ENCODE measurements at places on chromosomes 16 and 17.

GRCh38 chr16:71426069-71426879, 15.6 kb downstream of the TLE7 start:
- peak; percentile 96 for DNase-seq

DNA sequence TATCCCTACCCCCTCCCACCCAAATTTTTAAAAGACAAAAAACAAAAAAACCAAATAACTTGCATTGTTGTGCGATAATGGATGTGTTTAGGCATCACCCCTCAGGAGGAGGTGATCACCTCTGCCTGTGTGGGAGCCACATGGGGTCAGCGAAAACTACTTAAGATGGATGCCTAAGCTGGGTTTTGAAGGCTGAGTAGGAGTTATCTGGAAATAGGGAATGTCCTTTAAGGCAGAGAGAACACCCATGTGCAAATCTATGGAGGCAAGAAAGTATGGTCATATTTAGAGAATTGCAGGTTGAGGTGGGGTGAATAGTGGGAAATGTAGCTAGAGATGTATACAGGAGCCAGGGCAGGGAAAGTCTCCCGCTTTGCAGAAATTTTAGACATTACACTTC, 5.6 kb upstream of the TACO1 start:
- DNase-seq: no peak

GRCh38 chr17:44549686-44550085, 7.6 kb upstream of the FZD2 start:
- DNase-seq: no peak

DNA sequence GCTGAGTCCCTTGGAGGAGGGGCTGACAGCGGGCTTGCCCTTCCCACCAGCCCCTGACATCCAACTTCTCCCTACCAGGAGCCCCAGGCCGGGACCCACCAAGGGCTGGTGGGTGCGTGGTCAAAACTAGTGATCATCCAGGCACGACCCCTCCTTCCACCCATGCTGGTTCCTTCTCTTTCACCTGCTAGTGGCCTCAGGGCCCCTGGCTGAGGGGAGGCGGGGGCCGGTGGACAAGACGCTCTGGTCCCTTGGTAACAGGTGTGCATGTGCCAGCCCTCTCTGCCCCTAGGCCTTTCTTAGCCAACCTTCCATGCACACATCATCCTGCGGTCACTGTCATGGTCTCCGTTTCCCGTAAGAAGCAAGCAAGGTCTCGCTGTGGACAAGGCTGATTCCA, 8.4 kb downstream of the ZNF213 start:
- DNase-seq: no peak

DNA sequence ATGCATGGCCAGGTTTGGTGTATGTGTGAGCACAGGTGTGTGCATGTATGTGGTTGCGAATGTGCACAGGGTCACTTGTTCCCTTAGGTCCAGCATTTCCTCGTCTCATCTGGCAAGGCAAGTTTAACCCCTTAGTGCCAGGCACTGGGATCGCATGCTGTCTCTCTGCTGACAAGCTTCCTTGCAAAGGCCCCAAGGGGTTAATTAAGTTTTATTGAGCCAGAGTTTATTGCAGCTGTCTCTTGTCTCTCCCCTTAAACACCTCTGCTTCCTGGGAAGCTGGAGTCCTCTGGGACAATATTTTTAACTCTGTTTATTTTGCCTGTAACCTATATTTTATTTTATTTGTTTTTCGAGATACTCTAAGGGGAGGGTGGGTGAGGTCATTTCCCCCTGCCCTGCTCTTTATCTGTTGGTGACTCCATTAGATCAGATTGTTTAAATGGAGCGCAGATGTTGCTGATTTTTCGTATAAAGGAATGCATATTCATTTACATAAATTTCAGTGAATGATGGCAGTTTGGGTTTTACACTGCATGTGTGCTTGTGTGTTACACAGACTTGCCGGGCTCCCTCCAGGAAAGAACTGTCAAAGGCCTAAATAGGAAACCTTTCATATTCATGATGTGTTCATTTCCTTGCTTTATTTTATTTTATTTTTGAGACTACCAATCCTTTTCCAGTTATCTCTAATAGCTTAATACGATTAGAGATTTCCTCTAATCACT, 99.7 kb downstream of the CBLN1 start:
- DNase-seq: no peak

GRCh38 chr17:59786536-59787319, 79.3 kb downstream of the VMP1 start:
- peak; percentile 95 for DNase-seq

- DNase-seq: no peak
Measured at GRCh38 chr16:85541181-85541580, 71.9 kb upstream of the GSE1 start.

GRCh38 chr17:61002316-61002736, 324.7 kb downstream of the BCAS3 start:
- peak; percentile 67 for DNase-seq

DNA sequence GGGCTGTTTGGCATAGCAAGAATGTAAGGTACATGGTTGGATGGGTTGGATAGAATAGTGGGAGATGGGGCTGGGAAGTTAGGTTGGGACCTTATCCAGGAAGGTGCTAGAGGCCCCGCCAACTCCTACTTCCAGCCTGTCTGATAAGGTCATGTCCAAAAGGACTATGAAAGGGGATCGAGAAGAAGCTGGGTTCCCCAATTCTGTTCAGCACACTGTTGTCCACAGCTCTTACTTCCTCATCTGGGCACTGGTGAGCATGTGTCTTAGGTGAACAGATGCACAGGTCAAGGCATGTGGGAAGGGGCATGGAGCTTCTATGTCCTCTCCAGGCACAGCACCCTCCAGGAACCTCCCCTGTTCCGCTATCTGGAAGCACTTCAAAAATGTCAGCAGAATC, 5.6 kb upstream of the ULK2 start:
- DNase-seq: no peak

DNA sequence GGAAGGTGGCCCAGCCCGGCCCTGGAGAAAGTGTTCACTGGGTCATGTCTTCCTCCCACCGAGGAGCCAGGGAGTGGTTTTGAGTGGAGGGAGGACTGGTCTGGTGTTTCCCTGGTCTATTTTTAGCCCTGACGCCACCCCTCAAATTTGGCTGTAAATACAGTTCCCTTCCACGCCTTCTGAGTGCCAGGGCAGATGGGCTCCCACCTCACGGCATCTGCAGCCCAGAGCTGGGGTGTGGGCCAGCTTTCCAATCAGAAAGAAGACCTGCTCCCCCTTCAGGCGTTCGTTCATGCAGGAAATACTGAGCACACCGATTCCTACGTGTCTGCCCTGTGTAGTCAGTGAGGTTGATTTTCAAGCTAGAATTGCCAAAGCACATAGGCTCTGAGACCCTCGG, 53.7 kb downstream of the SNX20 start:
- DNase-seq: no peak

DNA sequence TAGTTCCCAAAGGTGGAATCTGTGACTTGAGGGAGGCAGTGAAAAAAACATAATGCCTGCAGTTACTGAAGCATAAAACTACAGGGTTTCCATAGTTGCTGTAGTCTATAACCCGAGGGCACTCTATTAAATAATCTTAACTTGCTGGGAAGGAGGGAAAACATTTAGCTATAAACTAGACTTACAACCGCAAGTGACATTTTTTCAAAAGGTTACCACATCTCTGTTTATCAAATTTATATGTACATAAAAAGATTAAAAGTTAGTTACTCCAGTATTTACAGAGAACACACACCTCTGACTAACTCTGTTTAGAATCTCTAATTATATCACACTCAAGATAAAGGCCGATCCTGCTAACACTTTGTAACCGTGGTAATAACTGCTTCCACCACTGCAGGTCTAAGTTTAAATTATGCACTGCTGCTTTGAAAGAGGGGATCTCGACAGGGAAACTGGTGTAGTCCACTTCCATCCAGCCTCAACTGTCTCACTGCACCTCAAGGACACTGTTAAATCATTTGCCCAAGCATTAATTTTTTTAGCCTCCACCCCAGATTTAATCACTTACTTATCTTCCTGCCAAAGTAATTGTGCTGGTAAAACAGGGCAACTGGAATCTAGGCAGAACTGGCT, 14.6 kb downstream of the KCNJ16 start:
- DNase-seq: peak; percentile 10

DNA sequence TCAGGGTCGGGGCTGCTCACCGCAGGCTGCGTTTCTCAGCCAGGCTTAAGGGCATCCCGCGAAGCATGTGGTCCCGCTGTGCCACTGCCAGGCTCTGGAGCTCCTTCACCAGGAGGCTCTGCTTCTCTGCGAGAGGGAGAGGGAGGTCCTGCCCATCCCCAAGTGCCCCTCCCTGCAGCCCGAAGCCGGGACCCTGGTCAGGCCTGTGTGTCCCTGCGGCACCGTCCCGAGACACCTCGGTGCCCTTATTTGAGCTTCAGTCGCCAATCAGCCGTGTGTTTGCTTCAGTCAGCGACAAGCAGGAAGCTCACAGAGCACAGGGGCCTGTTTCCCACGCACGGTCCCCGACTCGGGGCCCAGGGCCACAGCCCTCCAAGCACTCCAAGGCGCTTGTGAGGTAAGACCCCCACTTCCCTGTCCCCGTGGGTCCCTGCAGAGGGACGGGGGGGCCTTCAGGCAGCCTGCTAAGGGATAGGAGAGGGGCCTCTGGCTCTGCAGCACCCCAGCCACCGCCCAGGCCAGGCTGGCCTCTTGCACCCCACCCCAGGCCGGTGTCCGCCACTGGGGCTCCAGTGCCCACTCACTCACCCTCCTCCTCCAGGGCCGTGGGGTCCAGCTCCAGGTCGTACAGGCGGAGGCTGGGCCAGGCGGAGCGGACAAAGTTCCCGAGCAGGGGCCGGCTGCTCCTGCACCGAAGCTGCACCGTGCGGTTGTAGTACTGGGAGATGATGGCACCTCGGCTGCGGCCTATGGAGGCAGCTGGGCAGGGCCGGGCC, 3.2 kb downstream of the TMC6 start:
- DNase-seq: no peak

DNA sequence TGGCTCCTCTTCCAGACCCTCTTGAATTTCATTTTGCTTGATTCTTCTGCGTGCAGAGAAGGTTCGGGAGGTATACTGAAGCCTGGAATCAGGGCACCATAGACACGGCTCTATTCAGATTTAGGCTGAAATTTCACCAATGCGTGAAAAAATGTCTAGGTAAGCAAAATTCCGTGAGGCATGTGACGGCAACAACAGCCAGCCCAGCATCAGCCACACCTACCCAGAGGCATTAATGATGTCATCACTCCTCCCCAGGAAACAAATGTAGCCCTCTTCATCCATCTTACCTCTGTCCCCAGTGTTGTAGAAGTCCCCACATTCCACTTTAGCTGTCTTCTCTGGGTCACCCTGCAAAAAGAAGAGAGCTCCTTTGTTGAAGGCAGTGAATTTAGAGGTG, 50.8 kb upstream of the ACSM2B start:
- DNase-seq: no peak

DNA sequence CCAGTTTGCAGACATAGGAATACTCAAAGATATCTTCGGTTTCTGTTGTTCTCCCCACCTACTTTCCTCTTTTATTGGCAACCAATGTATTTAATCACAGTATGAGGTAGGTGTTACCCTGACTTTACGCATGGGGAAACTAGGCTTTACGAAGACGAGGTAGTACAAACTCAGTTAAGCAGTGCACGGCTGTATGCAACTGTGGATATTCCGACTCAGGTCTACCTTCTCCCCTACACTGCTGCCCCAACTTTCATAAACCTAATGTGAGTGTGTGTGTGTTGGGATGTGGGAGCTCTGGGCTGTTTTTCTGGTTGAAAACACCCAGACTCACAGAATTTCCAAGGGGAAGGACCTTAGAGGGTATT, 1.2 kb upstream of the GPT2 start:
- DNase-seq: peak; percentile 57

- no peak for DNase-seq
Measured at GRCh38 chr16:20002936-20003335, 70.8 kb downstream of the GPR139 start.

DNA sequence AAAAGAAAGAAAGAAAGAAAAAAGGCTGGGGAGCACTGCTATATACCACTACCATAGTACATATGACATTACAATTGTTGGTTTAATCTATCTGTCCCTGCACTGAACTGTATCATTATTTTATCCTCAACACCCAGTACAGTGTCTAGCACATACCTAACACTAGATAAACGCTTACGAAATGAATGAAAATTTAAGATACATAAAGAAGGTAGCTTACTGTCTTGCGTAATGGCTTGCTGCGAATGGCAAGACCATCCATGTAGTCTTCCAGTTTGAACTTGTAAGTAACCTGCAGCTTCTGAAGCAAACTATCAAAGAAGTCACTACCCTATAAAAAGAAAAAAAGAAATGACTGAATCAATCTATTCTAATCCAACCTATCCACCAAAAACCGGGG, 6.6 kb downstream of the SMG6 start:
- no peak for DNase-seq

DNA sequence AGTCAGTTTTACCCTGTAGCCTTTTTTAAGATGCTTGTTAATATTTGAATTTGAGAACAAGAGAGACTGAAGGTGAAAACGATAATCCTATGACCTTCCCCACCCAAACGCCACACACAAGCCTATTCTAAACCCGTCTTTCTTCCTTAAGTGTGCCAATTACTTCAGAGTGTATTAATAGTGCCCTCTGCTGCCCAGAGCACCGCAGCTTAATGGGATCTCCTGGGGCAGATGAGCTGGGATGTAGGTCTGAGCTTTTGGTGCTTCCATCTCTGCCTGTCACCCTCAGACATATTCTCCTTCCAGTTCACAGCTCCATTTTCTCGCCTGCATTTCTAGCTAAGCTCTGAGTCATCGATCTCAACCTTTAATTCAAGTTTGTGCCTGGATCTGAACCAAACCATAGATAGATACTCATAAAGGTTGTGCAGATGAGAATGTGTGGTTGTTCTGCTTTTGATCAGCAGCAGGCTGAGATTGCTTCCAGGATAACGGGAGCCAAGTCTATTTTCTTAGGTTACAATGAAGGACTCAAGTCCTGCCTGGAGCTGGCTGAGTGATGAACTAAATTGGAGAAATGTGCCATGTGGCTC, 46.4 kb upstream of the CDH13 start:
- peak; percentile 71 for DNase-seq

DNA sequence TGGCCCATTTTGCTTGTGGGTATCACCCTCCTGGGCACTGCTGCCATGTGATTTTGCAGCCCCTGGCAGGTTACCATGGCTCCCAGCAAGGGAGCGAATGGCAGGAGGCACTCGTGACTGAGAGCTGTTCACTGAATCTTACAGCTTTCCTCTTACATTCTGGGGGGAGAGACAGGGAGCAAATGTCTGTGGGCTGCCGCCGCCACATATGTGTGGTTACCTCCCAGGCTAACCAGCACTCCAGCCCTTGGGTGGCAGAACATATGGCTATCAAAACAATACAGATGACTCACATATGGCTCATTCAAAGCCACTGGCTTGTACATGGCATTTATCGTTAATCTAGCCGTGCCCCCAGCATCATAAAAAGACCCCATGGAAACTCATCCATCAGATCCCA, 19.8 kb downstream of the GTF3C1 start:
- no peak for DNase-seq

- DNase-seq: peak; percentile 94
Measured at GRCh38 chr16:3611146-3611975, at the start of gene SLX4. SLX4 (minus strand) TSS chr16:3611606; CDS start chr16:3608964, 2,642 bp downstream.

- DNase-seq: peak; percentile 29
Measured at GRCh38 chr17:77884019-77884418, 74.5 kb upstream of the TNRC6C start.

- no peak for DNase-seq
Measured at GRCh38 chr16:12347365-12347764, 370.8 kb downstream of the SNX29 start.
